GM12891 (cell line): ENCODE measurements at places on chromosomes 2 and 18.
A peak's percentile ranks its signal among the peaks of the same experiment; 100 is the strongest.

- DNase-seq, result no peak
Observed at GRCh38 chr18:10230072-10230471, 224.4 kb upstream of the APCDD1 start.

DNA sequence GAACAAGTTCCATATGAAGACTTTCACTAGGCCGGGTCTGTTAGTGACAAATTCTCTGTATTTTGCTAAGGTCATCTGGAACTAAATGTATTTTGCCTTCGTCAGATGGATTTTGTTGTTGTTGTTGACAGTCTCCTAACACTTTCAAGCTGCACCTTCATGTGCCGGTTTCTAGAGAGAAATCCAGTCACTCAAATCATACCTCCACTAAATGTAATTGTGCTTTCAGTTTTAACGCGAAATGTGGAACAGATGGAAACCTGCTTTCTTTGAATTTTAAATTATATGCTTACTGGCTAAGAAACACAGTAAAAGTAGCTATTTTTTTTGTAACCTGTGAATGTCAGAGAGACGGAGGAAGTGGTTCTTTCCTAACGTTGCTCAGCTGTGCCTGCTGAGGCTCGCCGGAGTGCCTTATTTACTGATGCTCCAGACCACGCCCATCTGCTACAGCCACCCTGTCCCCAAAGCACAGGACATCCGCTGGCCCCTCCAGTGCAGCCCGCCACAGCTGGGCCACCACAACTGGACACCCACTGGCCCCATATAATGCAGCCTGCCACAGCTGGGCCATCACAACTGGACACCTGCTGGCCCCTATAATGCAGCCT lies 134.7 kb downstream of the PXDN start:
- no peak for DNase-seq

GRCh38 chr18:75173125-75173432 lies 35.9 kb downstream of the PTGR3 start:
- DNase-seq, result peak; percentile 77

DNA sequence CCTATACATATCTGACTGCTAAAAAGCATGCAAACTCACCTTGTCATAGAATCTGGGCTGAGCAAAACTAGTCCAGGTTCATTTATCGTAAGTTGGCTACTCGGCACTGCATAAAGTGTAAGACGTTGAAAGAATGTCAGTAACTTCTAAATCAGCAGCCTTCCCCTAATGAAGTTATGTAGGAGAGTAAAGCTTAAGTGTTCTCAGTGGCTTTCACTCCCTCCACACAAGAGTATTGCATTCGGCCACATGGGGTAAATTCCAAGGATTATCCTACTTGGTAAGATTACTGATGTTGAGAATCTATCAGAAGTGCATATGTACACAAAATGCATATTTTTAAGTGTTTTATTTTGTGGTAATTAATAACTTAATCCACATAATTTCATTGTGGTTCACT lies 130.1 kb downstream of the LCLAT1 start:
- DNase-seq, result no peak

DNA sequence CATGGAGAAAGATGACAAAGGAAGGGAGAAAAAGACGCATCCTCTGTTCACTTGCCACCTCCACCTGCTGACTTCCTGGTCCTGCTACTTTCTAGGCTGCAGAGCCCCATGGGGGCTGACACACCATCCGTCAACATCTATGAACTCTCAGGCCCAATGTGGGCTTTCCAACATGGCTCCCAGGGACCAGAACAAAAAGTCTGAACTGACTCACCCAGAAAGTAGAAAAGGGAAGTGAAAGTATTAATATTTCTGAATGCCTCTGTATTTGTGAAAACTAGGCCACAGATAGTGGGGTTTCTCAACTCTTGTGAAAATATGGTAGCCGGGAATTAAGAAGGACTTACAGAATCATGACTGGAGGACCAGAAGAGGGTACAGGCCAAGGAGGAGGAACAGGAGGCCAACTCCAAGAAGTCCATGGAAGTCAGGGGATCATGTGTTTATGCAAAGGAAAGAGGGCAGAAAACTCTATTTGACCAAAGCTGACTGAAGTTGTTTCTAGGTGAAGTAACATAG lies 123.1 kb upstream of the CAB39 start:
- peak; percentile 41 for DNase-seq

DNA sequence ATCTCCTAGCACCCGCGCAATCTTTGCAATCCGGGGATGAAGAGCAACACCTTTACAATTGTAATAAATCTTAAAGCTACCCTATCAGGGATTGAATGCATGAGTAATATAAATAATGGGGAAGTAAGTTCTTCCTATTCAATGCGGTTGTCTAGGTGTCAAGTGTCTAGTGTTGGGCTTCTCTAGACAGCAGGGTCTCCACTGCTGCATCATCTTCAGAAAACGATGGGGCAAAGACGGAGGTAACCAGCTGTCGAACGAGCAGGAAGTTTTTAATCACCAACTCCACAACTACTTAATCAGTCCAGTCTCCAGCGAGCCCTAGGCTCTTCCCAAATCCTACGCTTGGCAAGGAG lies 573 bp downstream of the STAM2 start:
- no peak for DNase-seq

GRCh38 chr2:70043252-70043875 lies 43.9 kb upstream of the PCBP1 start:
- no peak for DNase-seq

- DNase-seq, result no peak
Observed at GRCh38 chr18:28794459-28795245, 617.7 kb upstream of the CDH2 start.

DNA sequence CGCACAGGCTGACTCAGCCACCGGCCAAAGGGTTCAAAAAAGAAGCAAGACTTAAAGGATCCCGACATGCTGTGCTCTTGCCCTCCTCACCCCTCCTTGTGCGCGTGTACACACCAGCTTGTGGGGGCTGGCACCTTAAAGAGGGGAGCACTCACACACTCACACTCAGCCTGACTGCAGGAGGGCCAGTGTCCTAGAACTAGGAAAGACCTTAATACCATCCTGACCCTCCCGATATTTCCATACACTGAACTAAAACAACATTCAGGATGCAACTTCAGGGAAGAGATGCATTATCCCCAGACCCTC lies 5.6 kb downstream of the PKDCC start:
- no peak for DNase-seq

- no peak for DNase-seq
Observed at GRCh38 chr2:69043736-69044400, 30.9 kb downstream of the ANTXR1 start.

- DNase-seq, result no peak
Observed at GRCh38 chr18:46721331-46721730, 35.5 kb downstream of the ST8SIA5 start.

DNA sequence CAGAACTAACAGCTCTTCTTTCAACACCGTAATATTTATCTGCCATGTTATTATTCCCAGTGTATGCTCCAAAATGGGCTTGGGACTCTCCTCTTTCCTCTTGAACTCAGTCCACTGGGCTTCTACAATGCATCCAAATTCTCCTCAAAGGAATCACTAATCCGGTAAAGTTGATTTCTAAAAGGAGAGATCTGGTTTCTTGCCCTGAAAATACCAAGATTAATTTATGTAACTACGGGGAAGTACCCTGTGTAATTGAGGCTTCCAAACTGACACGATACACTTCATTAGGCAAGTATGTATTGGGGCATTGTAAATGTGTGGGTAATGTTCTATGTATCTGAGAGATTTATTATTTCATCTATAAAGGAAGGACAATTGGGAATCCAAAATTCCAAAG lies 5.7 kb downstream of the NCKAP5 start:
- no peak for DNase-seq

GRCh38 chr2:55628931-55629330 lies 11.5 kb upstream of the PPP4R3B start:
- no peak for DNase-seq

DNA sequence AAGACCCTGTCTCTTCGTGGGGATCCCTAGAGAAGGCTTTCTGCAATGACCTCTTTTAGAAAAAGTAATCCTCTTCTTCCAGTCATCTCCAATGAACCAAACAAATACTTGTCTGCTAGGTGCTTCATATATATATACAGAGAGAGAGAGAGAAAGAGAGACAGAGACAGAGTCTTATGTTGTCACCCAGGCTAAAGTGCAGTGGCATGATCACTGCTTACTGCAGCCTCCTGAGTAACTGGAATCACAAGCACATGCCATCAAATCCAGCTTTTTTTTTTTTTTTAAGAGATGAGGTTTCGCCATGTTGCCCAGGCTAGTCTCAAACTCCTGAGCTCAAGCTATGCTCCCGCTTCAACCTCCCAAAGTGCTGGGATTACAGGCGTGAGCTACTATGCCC lies 18.6 kb upstream of the PKDCC start:
- DNase-seq, result no peak

- DNase-seq, result no peak
Observed at GRCh38 chr2:96110621-96111256, 5.6 kb downstream of the ADRA2B start.

DNA sequence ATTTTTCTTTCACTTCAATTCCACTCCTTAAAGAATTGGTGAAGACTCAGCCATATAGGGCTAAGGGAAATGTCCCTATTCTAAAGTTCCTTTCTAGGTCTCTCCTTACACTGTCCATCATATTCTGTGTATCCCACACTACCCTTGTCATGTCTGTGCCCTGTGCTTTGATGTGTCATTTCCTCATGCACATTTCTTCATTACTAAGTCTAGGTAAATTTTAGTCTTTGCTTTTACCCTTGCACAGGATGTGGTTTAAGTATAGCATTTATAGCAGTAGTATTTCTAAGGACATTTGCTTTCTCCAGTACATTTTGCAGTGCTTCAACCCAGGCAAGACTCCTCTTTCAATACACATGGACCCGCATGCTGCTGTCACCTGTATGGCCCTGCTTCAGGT lies 221.5 kb upstream of the ACVR2A start:
- no peak for DNase-seq

DNA sequence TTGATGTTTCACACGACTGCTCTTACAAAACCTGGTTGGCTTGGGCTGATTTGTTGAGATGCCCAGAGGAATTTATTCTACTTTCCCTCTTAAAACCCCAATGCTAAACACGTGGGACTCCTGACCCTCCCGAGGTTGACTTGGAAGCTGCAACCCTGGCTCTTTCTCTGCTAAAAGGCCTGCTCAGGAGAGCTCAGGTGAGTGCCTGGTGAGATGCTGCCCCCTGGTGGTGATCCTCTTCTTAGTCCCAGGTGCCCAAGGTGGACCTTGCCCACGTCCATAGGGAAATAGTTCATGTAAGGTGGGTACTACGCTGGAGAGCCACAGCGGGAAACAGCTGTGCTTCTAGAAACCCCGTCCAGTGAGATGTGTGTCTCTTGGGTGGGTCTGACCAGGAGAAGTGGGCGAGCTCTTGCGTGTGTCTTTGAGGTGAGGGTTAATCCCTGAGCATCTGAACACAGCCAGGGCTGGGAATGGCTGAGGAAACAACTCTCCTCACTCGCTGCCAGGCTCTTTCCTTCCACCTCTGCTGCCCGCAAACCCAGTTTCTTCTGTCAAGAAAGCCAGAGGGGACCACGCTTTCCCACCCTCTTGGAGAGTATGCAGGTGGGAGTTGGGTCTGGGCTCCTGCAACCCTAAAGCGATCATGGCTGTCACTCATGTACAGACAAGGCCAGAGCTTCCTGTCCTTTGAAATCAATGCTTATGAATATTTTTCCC lies 25.5 kb upstream of the PXDN start:
- DNase-seq, result peak; percentile 80

- DNase-seq, result no peak
Observed at GRCh38 chr2:157592948-157593347, 35.7 kb downstream of the ACVR1C start.

DNA sequence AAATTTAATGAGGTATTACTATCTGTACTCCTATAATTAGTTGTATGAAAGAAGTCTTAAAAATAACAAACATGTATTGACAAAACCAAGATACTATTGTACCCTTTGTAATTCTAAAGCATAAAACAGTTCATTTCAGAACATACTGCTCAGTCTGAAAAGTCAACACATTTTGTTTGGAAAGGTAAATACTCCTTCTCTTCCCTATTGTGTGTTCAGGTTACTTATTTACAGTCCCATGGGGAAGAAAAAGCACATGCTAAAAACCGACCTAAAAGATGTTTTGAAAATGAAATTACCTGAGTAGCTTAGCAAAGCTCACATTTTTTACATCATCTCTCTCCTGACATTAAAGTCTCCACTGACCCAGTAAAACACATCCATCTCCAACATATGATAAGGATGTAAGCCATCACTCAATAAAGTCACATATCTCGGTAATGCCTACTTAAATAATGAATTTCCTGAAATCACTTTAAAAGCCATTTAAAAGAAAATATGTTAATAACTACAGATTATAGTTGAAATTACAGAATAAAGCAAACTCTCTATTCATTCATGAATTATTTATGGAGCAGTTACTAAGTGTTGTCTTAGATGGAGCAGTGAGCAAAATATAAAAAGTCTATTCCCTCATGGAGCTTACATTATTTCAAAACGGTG lies 75.6 kb upstream of the FZD5 start:
- no peak for DNase-seq

DNA sequence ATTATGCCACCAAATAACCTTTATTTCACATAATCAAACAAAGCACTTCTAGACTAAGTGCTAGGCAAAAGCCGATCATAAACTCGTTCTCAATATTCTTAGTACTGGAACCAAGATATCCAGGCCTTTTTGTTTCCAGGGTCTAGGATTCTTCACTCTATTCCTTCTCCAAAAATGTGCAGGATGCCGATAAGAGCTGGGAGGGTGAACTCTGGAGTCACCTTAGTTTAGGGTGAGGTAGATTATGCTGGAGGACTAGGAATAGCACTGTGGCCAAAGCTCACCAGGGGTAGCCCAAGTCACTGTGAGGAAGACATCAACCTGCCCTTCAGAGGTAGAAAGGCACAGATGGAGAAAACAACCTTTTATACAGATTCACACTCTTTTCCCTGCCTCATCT lies 37.3 kb downstream of the LONRF2 start:
- DNase-seq, result no peak

DNA sequence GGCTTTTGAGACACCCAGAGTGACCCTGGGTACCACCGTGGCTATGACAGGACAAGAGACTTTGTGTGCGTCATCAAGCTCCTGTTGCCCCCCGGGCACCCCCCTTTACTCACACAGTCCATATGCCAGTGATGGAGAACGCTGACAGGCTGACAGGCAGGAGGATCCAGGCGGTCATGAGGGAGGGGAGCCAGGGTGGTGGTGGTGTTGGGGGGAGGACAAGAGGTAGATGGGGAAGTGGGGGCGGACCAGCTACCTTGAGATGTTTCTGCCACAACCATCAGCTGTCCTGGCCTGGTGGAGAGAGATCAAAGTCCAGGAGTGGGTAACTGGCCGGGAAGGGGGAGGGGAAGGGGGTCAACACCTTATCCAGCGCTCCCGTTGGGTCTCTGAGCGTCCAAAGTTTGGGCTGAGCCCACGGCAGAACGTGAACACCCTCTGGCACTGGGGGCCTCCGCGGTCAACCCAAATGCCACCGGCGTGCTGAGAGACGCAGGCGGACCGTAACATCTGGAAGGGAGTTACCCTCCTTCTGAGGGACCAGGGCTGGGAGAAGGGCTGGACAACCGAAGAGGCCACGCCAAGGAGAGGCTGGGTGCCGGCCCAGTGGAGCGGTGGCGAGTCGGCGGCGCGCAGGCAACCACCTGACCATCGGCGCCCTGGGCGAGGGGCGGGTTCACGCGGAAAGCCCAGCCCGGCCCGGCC lies 575 bp downstream of the TMEM150A start:
- DNase-seq, result no peak

- DNase-seq, result no peak
Observed at GRCh38 chr2:207167099-207167923, 1.6 kb upstream of the KLF7 start.
